ENCODE measurements at places on chromosomes 5 and 9. TPM values are rescaled to one million over a fixed set of nuclear protein-coding genes. Genes with fewer than 3 reads are reported as not detected.

Gene FIBCD1
- 16.3 TPM for total RNA-seq

GRCh38 chr9:33264003-33264472 is 470 bp downstream of the BAG1 start:
- no peak for DNase-seq

Gene ASPN
- total RNA-seq: not detected

GRCh38 chr5:56493766-56494165 is 260.6 kb upstream of the ANKRD55 start:
- no peak for DNase-seq

DNA sequence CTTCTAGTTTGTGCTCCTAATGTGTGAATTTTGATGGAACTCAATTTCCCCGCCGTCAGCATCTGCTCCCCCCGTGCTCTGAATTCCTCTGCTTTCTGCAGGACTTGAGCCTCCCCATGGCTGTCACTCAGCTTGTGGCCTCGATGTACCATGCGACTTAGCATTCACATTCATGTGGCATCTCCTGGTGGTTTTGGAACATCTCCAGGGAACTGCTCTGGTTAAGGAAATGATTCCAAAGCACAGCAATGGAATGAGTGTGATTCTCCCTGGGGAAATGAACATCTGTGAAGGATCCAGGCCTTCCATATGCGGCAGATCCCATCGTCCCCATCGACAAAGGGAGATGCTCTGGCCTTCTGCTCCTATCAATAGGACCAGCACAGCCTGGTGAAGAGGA is 119.0 kb downstream of the ENTREP1 start:
- DNase-seq: no peak

Gene ZNF618
- 1.8 TPM for total RNA-seq

Gene NR6A1
- total RNA-seq: 7.6 TPM

Gene ZNF169
- 3.1 TPM for total RNA-seq

Measured in Panc1 (cell line).